ENCODE measurements at places on chromosomes 11 and 22.

DNA sequence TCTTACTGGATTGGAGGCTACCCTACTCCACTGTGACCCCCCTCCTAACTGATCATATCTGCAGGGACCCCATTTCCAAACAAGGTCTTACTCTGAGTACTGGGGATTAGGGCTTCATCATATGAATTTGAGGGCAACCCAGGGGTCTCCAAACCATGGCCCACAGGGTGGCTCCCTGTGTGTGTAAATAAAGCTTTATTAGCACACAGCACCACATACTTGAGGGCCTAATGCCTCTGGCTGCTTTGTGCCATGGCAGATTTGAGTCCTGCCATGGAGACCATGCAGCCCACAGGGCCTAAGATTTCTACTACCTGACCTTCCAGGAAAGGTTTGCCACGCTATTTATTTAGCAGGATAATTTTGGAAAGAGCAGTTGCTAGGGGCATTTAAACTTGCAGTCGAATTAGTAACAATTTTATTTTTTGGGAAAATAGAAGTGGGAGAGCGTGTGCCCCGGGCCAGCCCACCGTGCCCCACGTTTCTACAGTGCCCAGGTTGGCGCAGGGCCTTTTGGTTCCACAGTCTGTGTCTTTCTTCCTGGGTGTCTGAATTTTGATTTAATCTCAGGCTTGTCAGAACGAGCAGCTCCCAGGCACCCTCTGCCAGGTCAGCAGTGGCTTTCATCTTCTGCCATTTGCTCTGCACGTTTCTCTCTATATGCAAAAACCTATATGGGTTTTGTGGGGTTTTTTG lies 92.3 kb downstream of the KCNQ1 start:
- DNase-seq: no peak

DNA sequence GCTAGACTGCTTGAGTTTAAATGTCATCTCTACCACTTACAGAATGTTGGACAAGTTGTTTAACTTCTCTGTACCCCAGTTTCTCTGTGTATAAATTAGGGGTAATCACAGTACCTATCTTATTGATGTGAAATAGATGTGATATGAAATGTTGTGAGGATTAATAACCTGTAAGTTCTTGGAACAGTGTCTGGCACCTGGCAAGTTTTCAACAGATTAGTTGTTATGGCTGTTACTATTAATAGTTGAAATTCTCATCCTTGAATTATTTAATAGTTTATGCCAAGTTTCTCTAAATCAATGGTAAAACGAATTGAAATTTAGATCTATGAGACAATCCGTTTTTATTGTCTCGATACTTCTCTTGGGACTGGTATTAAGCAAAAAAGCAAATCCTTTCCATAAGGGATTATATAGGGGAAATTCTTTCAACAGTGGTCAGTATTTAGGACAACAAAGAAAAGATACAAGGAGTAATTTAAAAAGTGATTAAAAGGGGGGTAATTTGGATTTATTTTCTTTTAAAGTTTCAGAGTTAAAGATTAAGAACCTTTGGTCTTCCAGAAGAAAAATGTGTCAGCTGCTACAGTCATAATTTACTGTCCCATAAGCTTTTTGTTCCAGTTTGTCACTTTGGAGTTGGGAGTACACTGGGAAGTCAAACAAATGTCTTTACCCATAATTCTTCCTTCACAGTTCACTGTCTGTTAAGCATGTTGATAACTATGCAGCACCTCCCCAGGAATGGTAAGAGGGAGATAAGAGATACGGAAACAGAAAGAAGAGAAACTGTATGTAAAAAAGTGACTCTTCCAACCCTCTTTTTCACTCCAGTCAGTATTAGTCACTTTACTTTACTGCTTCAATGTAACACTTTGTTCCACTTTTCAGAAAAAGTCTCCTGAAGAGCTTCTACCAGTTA lies 13.2 kb downstream of the PDE3B start:
- no peak for DNase-seq

DNA sequence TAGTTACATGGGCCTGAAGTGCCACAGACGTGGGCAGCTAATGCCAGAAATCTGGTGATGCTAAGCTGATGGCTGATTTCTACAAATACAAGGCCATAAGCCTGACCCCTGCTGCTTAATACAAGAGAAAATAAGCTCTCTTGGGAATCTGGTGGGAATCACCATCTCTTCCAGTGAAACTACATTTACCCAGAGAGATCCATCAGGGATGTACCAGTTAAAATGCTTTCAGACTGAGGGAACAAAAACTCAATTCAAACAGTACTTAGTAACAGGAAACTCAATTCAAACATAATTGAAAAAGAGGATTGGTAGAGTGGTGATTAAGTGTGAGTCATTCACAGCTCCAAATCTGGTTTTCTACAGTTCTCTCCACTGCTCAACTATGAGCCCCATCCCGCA lies 1.7 kb upstream of the CAVIN3 start:
- DNase-seq: no peak

DNA sequence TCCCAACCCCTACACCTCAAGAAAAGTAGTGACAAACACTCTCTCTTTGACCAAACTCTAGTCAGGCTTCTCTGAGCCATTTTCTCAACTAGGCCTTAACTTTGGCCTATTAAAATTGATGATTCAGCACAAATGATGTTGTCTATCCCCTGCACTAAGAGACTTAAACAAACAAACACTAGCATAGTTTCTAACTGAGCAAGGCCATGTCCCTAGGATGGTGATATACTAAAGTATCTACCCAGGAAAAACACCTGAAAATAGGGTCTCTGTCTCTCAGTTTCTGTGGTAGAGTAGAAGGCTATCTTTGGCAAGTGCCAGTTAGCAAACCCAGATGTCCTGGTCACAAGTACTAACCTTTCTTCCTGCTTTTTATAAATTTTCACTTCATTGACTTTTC lies 219.7 kb upstream of the ANO3 start:
- no peak for DNase-seq

GRCh38 chr22:26430600-26430999 lies 1.5 kb downstream of the ASPHD2 start:
- no peak for DNase-seq

- no peak for DNase-seq
Observed at GRCh38 chr22:23151827-23152226, 6.5 kb downstream of the RAB36 start.

- DNase-seq: peak; percentile 87
Observed at GRCh38 chr11:2428322-2428795, 16.0 kb downstream of the TRPM5 start.

- peak; percentile 80 for DNase-seq
Observed at GRCh38 chr11:33692013-33692504, 8.6 kb downstream of the C11orf91 start.

GRCh38 chr11:132186699-132187098 lies 816.3 kb downstream of the NTM start:
- DNase-seq: no peak

- DNase-seq: no peak
Observed at GRCh38 chr11:1480191-1480554, 6.4 kb downstream of the MOB2 start.

DNA sequence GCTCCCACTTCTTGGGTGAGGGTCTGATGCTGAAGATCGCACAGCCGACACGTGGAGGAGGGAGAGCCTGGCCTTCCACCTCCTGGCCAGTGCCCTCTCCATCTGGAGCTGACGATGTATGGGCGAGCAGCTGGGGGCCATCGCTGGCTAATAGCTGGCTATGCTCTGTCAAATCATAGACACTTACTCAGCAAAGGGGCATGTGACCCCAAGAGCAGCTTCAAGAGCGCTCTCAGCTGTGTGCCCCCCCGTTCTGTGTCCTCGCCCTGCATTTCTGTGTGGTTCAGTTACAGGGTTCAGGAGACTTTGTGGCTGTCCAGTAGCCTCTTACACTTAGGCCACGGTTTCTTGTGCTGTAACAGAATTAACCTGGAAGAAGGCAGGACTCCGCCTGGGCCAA lies 26.4 kb downstream of the FBLN1 start:
- DNase-seq: no peak

DNA sequence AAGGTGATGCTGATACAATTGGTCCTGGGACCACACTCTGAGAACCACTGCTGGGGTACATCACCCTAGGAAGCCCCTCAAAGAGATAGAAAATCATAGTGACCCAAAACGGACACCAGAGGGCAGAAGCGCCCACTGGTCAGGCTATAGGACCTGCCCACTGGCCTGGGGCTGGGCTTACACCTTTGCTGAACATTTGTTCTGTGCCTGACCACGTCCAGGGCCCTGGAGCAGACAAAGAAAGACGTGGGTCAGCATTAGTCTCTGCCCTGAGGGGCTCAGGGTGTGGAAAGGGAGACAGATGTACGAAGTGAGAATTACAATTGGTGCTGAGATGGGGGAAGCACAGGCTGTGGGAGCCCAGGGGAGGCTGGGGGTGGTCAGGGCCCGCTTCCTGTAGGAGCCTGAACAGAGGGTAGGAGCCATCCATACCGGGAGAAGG lies 14.4 kb upstream of the SERPINH1 start:
- DNase-seq: no peak

GRCh38 chr11:36460220-36460619 lies 49.9 kb downstream of the TRAF6 start:
- no peak for DNase-seq

- no peak for DNase-seq
Observed at GRCh38 chr11:112453601-112454577, 193.2 kb upstream of the PLET1 start.

DNA sequence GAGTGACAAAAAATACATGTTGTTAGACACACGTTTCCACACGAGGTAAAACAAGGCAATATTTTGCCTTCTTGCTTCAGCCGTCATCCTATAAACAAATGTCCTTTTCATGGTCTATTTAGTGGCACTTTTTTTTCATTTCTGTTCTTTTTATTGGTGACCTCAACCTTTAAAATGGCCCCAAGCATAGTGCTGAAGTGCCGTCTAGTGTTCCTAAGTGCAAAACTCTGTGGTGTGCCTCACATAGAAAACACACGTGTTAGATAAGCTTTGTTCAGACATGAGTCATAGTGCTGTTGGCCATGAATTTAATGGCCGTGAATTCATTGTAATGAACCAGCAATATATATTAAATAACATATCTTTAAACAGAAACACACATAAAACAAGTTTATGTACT lies 15.6 kb downstream of the OVCH2 start:
- DNase-seq: no peak

DNA sequence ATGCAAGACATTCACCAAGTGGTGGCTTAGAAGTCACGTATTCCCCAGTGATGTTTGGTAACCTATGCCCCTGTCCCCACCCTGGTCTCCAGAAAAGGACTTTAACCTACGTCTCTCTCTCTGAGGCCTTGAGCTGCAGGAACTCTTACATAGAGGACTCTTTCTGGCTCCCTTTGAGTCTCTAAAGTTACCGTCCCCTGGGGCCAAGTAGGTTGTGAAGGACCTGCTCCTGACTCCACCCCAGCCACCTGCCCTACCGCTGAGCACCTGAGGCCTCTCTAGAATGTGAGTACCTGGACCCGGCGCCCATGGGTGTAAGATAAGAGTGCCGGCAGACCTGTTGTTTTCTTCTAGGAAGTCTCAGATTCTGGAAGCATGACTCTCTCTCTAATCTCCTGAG lies 95.4 kb downstream of the TIMP3 start:
- DNase-seq: no peak

- DNase-seq: no peak
Observed at GRCh38 chr11:86101941-86102407, 33.1 kb upstream of the PICALM start.

DNA sequence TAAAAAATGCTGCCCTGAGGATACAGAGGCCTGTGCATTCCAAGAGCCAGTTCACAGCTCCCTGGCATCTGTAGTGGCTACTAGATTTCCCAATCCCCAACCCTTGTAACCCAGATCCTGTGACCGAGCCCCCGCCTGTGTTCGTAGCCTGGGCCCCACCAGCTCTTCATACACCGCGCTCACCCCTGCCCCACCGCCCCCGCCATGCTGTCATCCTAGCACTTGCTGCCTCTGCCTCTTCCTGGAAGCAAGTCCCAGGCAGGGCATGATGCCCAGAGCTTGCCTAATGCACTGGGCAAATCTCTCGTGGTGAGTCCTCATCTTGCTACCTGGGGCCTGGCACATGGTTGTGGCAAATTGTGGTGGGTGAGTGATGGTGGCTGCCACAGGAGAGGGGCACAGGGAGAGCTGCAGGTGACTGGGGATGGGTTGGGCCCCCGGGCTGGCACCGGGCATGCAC lies 7.1 kb downstream of the MGAT3 start:
- no peak for DNase-seq

DNA sequence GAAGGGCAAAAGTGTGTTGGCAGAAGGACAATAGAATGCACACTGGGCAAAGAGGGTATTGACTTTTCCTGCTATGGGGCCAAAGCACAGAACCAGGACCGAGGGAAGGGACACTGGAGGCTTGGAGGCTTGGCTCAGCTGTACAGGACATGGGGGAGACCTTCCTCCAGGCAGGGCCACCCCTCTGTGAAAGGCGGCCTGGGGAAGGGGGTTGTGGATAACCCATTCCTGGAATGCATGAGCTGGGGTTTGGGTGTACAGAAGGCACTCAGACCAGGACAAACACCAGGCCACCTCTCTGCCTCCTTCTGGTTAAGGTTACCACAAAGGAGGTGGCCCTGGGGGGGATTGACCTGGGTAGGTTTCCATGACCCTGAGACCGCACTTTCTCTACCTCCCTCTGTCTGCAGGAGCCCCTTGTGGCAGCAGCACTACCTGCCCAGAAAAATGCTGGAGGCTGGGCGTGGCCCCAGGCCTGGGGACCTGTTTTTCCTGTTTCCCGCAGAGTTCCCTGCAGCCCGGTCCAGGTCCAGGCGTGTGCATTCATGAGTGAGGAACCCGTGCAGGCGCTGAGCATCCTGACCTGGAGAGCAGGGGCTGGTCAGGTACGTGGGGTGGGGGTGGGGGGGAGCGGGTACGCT lies 9.6 kb downstream of the P2RY2 start:
- DNase-seq: no peak

GRCh38 chr22:40189997-40190396 lies 12.3 kb downstream of the TNRC6B start:
- DNase-seq: no peak

- no peak for DNase-seq
Observed at GRCh38 chr11:126072141-126072741, 9.6 kb upstream of the CDON start.

GRCh38 chr11:59756845-59757244 lies 1.7 kb downstream of the STX3 start:
- DNase-seq: no peak

DNA sequence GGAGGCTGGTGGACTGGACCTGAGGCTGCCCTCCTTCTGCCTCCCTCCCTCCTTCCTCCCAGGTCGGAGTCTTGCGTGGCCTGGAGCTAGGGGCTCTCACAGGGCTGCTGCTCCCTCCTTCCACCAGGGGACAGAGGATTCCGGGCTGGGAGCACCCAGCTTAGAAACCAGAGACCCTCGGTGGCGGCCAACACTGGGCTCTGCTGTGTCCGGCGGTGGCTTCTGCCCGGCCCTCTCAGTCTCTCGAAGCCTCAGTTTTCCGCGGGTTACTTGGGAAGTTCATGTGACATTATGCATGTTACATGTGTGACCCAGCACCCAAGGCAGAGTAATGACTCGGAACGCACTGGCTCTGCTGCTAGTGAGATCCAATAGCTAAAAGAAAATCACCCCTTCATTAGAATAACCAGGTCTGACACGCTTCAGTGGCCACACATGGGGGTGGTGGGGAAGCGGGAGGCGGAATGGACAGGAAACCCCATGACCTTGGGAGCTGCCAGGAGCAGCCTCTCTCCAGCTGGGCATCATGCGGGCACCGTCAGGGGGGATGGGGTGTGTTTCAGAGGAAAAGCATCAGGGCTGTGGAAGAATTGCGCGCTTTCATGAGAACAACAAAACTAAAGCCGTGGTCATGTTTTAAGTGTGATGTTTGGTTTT lies 5.9 kb upstream of the MRGPRG start:
- DNase-seq: no peak
